ENCODE measurements at places on chromosomes 1 and 21. TPM values are rescaled to one million over a fixed set of nuclear protein-coding genes. Genes with fewer than 3 reads are reported as not detected.

DNA sequence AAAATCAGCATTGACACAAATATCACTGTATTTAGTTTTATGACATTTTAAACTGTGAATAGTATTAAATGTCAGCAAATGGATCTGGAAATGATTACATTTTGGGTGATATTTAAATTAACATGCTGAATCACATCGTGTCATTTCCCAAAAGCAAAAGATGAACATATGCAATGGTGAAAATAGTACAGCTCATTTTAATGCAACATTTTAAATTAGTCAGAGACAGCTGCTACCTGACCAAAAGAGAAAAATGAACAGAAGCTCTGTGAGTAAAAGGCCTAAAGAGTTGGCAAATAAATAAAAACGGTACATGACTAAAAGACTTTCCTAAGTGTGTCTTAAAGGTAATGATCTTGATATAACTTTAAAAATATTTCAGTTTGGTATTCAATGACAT is 86.0 kb upstream of the GNG4 start:
- DNase-seq = no peak
- no peak overlapping the region for H3K4me3 ChIP-seq
- H3K27ac ChIP-seq = no peak overlapping the region
- H3K4me1 ChIP-seq = peaks cover 25% of the 10 kb centered on the region
- no peaks in the 10 kb centered on the region for H3K27me3 ChIP-seq
- no peaks in the 10 kb centered on the region for H3K36me3 ChIP-seq

Gene S100A7A
- not detected for total RNA-seq

DNA sequence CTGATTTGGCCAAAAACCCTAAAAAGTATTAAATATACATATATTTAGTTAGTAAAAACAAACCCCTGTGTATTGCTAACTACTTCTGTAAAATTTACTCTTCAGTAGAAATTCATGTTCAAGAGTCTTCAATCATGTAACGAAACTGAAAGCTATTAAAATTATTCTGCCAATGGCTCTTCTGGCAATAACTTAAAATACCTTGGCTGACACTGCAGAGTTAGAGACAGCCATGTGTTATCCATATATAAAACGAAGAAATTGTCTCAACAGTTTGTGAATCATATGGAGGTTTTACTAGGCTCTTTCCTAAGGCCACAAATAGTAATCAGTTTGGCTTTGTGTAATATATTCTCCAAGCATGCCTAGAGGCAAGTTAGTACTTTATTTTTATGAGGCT is 357.2 kb downstream of the COL11A1 start:
- no peaks in the 10 kb centered on the region for H3K4me1 ChIP-seq
- no peaks in the 10 kb centered on the region for H3K36me3 ChIP-seq
- DNase-seq = no peak
- no peak overlapping the region for H3K4me3 ChIP-seq
- no peaks in the 10 kb centered on the region for H3K27me3 ChIP-seq

DNA sequence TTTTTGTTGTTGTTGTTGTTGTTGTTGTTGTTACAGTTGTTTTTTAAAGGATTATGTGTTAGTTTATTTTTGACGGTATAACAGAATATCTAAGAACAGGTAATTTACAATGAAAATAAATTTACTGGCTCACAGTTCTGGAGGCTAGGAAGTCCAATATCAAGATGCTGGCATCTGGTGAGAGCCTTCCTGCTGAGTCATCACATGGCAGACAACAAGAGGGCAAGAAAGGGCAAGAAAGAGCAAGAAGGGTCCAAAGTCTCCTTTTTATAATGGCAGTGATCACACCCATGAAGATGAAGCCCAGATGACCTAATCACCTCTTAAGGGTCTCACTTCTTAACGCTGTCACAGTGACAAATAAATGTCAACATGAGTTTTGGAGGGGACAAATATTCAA is 142.1 kb downstream of the NEGR1 start:
- H3K4me1 ChIP-seq = no peaks in the 10 kb centered on the region
- no peak for DNase-seq
- H3K27me3 ChIP-seq = no peaks in the 10 kb centered on the region
- no peaks in the 10 kb centered on the region for H3K36me3 ChIP-seq
- H3K4me3 ChIP-seq = no peak overlapping the region

- no peak overlapping the region for H3K27ac ChIP-seq
- H3K36me3 ChIP-seq = peaks cover 15% of the 10 kb centered on the region
- peaks cover 7% of the 10 kb centered on the region for H3K4me1 ChIP-seq
- no peak overlapping the region for H3K4me3 ChIP-seq
- H3K27me3 ChIP-seq = no peaks in the 10 kb centered on the region
- peak; percentile 57 for DNase-seq
Observed at GRCh38 chr21:41813226-41813625, 46.4 kb upstream of the RIPK4 start.

Gene KRTAP19-4
- not detected for total RNA-seq

All from osteoblast (primary cell).